ENCODE measurements at places on chromosomes 2 and 18. TPM values are rescaled to one million over a fixed set of nuclear protein-coding genes. Genes with fewer than 3 reads are reported as not detected.

The TGFA gene
- 1.1 TPM for total RNA-seq

The POTEC gene
- not detected for total RNA-seq

The KLF7 gene
- 22.2 TPM for total RNA-seq

The GPR17 gene
- 0.25 TPM for total RNA-seq

The AKAIN1 gene
- not detected for total RNA-seq

The VIT gene
- 13.3 TPM for total RNA-seq

The PJVK gene
- total RNA-seq: 1.1 TPM

The VWC2L gene
- not detected for total RNA-seq

The FEV gene
- total RNA-seq: not detected

The CAPN14 gene
- 0.42 TPM for total RNA-seq

The ZNF385B gene
- 4.1 TPM for total RNA-seq

The EML6 gene
- total RNA-seq: 0.59 TPM
